ENCODE measurements at places on chromosomes 12 and 14.

DNA sequence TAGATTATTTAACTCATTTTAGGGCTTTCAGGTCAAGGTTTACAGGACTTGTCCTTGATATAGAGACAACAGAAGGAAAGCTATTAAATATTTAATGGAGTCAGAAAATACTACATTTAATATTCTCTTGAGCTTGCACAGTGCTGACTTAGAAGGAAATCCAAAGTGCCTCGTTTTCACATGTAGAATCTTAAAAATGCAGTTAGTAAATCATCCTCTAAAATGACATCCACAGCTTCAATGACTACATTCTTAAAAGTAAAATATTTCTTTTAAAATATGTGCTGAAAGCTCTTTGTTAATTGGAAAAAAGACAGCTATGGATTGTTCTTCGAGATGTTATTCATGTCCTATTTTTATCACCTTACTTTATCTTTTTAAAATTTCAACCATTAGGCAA, 146.9 kb downstream of the KCNC2 start:
- DNase-seq, result no peak

GRCh38 chr12:9127936-9128663, 12.4 kb upstream of the A2M start:
- no peak for DNase-seq

DNA sequence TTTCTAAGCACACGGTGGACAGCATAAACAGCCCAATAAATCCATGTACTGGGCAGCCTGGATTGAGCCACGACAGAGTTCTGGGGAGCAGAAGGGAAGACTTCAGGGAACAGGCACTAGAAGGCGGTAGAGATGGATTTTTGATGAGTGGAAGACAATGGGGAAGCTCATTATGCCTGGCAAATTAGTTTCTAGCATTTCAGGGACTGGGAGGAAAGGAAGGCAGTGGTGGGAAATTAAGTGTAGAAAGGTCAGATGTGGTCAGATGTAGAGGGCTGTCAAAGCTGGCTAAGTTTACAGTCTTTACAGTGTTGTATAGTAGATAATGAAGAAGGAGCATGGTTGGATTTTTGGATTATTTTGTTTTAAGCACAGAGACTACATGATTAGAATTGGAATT, 9.2 kb downstream of the EGLN3 start:
- no peak for DNase-seq

GRCh38 chr12:13176256-13176655, 20.3 kb upstream of the EMP1 start:
- no peak for DNase-seq

DNA sequence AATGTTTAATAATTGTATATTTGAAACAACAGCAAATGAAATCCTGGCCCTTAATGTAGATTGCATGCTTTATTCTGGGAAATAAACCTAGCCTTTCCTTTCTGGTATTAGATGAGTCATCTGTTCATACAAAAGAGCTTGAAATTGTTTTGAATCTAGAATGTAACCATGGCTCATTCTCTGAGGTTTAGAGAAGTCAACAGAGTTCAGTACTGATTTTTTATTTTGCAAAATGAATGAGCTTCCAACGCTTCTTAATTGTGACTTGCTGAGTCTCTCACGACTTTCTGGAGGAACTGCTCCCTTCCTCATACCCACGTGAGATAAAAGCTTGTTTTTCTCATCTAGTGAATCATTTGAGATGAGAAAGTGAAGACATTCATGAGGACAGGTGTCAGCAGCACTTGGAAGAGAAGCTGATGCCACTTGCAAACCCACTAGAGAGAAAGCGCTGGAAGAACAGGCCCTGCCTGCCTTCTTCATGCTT, 509.6 kb downstream of the VRK1 start:
- DNase-seq, result no peak

GRCh38 chr14:64910847-64911495, 3.3 kb upstream of the CHURC1 start:
- no peak for DNase-seq

DNA sequence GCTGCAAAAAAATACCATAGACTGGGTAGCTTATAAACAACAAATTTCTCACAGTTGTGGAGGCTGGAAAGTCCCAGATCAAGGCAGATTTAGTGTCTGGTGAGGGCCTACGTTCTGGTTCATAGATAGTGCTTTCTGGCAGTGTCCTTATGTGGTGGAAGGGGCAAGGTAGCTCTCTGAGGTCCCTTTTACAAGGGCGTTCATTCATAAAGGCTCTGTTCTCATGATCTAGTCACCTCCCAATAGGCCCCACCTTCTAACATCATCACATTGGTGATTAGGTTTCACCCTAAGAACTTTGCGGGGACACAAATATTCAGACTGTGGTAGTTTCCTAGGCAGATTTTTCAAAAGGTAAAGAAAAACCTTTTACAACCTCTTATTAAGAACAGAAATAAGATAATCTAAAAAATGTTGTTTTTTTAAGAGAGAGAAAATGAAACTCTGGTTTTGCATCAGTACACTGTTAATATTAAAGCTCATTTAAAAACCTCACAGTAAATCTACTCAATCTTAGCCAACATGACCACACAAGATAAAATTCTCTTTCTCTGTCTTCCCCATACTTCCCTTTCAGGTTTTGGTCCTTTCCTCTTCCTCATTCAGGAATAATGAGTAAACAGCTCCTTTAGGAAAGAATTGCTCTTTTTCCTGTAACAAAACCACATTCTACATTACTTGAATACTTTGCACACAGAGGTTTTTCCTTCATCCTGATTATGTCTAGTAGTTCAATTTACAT, 117.5 kb downstream of the UNC79 start:
- no peak for DNase-seq

DNA sequence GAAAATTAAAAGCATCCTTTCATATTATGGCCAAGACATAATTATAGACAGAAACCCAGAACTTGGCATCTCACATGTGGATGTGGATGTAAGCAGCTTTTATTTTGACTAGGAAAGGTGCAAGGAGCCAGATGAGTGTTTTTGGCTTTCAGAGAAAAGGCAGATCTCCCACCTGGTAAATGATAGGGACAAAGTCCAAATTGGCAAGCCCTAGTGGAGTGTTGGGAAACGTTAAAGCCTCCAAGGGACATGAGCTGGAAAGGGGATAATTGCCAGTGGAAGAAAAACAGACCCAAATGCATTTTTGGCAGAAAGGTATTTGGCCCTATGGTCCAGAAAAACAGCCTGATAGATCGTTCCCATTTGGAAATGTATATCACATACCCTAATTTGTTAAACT, 60.1 kb downstream of the KLHL28 start:
- DNase-seq, result no peak

- no peak for DNase-seq
Observed at GRCh38 chr12:105235281-105235731, 668 bp downstream of the APPL2 start.

DNA sequence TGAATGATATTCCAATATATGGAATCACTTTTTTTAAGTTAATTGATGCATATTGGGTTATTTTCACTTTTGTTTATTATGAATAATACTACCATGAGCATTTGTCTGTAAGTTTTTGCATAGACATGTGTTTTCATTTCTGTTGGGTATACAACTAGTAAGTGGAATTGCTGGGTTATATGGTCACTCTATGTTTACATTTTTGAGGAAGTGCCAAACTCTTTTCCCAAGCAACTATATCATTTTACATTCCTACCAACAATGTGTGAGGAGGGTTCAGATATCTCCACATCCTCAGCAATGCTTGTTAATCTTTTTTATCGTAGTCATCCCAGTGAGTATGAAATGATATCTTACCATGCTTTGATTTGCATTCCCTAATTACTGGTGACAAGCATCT, 64.0 kb downstream of the MON2 start:
- no peak for DNase-seq

DNA sequence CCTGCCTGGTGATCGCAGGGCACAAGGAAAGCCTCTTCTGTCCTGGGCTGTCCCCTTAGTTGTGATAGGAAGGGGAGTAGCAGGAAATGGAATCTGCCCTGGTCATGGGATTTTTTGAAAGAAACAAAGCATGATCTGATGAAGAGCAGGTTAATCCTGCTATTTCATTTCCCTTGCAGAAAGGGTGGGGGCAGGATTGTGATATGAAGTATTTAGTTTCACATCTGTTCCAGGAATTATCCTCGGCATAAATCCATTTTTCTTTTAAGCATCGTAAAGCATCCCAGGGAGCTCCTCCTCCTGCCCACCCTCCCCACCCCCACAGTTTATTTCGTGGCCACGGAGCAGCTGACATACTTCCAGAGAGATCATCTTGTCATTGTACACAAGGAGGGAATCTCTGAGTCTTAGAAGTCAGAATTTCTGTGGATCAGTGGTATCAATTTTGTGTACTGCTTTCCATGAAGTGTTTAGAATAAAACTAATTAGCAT, 53.1 kb downstream of the TGFB3 start:
- no peak for DNase-seq

GRCh38 chr14:63800083-63800482, 52.7 kb upstream of the SYNE2 start:
- DNase-seq, result no peak

DNA sequence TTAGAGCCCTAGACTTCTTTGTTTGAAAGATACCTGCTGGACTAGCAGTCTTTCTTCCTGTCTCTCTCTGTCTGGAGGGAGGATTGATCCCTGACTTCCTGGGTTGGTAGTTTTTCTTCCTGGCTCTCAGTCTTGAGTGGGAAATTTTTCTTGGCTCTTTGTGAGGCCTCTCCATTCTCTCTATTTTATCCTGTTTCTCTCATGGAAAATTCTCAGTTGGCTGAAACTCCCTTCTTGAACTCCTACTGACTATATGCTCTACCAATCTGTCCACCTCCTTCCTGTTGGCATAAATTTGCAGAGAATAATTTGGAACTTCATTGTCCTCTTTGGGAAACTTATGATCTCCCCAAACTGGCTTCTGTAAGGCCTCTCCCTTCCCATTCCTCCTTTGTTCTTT, 24.1 kb upstream of the MUCL1 start:
- no peak for DNase-seq

GRCh38 chr12:89311703-89312293, 40.5 kb downstream of the DUSP6 start:
- no peak for DNase-seq

DNA sequence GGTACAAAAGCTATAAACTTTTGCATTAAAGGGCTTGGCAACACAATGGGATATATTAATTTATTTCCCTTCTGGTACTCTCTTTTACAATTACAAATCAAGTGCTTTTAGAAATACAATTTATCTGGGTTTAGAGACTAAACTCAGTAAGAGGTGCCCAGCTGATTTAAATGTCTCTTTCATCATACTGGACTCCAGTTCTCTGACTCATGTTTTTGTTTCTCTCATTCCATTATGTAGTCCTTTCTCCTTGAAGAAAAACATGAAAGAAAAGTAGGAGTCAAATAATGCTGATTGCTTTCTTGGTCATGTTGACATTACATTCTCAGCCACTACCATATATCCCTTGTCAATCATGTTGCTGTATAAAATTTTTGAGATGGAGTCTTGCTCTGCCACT, 36.3 kb upstream of the CFL2 start:
- DNase-seq, result no peak

DNA sequence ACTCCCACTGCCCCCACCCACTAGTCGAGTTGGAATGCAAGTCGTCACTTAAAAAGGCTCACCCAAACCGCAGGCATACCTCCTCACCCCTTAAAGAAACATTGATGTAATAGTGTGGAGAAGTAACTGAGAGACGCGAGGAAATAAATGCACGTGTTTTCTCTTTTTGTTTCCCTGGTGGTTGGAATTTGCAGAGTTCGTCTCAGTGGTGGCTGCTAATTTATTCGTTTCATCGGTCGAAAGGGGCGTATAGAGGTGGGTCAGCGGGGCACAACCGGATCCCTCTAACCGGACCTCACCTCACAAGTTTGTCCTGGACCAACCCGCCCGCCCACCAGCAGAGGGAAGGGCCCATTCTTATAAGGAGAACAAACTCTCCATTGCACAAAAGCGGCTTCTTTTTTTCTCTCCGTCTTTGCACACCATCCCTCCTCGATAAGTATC, 5.0 kb upstream of the NPAS3 start:
- no peak for DNase-seq

DNA sequence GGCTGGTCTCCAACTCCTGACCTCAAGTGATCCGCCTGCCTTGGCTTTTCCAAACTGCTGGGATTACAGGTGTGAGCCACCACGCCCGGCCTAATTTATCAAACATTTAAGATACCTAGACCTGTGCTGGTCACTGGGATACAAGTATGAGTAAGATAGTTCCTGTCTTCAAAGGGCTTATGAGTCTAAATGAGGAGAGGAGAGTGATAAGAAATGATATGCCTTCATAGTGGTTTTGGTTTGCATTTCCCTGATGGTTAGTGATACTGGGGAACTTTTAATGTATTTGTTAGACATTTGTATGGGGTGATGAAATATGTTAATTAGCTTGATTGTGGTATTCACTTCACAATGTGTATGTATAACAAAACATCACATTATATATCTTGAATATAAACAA, 21.2 kb downstream of the TMED10 start:
- DNase-seq, result no peak

- no peak for DNase-seq
Observed at GRCh38 chr12:106020736-106021135, 118.0 kb downstream of the NUAK1 start.

GRCh38 chr12:120783197-120783596, 57.6 kb downstream of the ACADS start:
- DNase-seq, result no peak

- no peak for DNase-seq
Observed at GRCh38 chr12:27747111-27747820, 32.8 kb upstream of the KLHL42 start.

- no peak for DNase-seq
Observed at GRCh38 chr12:112848972-112849371, 57.4 kb downstream of the RPH3A start.

- no peak for DNase-seq
Observed at GRCh38 chr14:51929910-51930682, 59.2 kb upstream of the RTRAF start.

DNA sequence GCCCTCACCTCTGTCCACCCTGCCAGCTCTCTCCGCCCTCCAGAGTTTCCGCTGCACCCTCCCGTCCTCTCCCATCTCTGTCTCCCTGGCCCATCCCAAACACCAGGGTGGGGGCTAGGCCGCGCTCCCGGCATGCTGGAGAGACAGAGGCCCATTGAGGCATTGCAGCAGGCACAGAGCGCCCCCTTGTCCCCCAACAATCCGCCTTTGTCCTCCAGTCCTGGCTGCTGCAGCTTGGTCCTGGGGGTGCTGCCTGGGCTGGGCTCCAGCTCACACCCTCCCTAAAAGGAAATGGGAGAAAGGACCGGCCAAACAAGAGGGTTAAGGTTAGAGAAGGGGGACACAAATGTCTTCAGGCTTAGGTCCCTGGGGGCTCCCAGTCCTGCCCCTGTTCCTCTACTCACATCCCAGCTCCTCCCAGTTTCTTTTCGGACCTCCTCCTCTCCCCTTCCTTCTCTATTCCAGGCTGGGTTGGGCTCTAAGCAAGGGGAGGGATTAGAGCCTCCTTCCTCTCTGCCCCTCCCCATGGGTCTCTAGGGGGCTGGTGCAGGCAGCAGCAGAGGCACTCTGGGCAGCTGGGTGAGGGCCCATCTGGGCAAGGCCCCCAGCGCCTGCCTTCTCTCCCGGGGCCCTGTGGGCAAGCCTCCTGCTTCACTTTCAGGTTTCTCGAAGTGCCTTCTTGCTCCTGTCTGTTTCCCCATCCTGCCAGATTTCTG, at the start of gene CMTM5:
CMTM5 (plus strand) TSS at position 565 of the 716 bp plus-strand sequence. CDS start 206 bp downstream, outside the sequence.
- DNase-seq, result no peak

- DNase-seq, result no peak
Observed at GRCh38 chr12:112161711-112162110, 36.4 kb downstream of the TRAFD1 start.
